AG08396 (cell line): ENCODE measurements at places on chromosomes 13 and 19.

GRCh38 chr13:100274942-100275506 is 186.1 kb downstream of the PCCA start:
- DNase-seq: no peak

DNA sequence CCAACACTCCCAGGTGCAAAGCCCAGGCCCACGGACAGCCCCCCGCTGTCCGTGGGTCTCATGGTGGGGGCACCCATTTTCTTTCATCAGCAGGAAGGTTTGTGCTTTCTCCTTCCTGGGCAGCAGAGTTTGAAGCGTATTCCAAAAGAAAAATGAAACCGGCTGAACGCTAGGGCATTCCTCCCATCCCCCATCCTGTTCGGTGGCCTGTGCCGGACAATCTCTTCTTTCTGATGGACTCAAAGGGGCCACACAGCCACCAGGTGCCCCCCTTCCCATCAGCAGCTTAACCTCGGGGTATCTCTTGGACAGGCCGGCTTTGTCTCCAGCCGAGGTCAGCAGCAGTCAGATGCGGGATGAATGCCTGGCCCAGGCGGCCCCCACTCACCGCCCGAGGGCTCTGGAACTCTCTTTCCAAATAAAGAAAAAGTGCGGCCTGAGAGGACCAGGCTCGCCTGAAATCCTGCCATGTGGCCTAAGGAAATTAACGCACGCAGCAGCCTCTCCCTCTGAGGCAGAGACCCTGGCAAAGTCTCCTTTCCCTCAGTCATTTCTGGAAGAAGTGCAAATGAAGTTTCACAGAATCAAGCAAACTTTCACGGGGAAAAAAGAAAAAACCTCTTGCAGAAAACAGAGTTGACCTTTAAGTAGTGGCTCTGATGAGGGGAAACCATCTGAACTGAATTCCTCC is 67.8 kb downstream of the RASA3 start:
- DNase-seq: no peak

DNA sequence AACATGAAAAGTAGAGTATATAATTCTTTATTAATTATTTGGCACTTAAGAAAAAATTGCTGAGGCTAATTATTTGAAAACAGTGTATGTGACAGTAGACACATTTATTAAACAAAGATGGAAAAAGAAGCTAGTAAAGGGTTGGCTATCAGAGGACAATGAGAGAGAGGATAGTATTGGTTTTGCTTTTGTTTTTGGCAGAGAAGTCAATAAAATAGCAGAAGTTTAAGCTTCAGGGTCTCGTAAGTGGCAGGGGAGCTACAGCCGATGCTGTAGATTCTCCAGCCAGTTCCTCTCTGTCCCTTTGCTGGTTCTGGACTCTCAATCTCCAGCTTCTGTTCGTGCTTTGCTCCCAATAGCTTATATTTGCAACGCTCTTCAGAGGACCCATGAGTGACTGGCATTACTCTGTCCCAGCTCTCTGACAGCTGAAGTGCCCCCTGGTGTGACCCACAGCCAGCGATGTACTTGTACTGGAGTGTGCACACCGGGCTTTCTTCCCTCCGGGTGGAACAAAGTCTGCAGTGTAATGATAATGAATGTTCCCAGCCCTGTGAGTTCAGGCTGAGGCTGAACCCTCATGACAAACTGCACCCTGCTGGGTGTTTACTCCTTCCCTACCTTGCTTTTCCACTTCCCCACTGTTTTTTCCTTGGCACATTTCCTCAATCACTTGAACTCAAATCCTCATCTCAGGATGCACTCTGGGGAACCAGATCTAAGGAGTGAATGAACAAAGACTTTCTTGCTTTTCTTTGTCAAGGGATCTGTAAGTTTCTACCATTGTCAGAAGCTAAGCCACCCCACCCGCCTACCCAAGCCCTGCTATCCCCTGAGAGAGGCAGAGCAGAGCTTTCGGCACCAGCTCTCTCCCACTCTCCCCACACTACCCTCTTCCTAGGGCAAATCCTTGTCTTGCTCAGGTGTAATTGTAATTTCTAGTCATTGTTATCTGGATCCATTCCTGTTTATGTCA is 254.8 kb downstream of the LHFPL6 start:
- no peak for DNase-seq

GRCh38 chr13:51768378-51768921 is 35.5 kb downstream of the DHRS12 start:
- DNase-seq: no peak

DNA sequence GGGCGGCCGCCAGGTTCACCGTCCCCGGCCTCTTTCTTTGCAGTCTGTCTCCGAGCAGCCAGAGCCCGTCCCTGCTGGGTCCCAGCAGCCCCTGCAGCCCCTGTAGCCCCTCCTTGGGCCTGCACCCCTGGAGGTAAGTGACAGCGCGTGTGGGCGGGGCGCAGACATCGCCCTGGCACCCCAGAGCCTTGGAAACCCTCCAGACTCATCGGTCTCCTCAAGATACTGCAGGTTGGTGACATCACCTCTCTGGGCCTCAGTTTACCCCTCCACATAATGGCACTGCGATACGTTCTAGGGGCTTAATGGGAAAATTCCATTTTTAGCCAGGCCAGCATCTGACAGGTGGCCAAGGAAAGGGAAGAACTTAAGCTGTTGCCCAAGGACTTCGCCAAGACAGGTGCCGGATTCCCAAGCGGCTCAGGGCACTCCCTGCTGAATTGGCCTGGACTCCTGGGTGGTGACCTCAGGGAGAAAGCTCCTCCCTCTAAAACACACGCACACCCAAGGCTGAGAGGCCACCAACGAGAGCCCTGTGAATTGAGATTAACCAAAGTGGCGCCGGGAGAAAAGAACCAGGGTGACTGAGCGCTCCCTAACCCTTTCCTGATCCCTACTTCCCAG is 13.1 kb downstream of the MAST3 start:
- no peak for DNase-seq

GRCh38 chr13:108597943-108598342 is 31.5 kb upstream of the MYO16 start:
- DNase-seq: no peak
